ENCODE measurements at places on chromosomes 12 and 14.
A peak's percentile ranks its signal among the peaks of the same experiment; 100 is the strongest.

DNA sequence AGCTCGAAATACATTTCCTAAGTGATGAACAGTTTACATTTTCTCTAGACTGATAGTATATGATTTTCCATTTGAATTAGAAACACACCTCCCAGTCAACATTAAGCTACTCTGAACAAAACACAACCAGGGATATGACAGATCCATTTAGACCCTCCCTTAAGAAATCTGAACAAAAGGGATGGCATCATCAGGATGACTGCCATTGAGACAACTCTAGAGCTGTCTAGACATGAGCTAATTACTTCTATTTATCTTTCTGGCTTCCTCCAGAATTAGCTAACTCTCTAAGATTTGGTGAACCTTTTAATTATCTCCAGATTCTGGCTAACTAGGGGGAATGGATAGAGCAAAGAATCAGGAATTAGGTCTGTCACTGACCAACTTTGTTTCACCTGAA lies 92.9 kb upstream of the IGF1 start:
- H3K4me3 ChIP-seq = no peak overlapping the region
- no peaks in the 10 kb centered on the region for H3K36me3 ChIP-seq
- peaks cover 6% of the 10 kb centered on the region for H3K4me1 ChIP-seq
- no peak overlapping the region for H3K27ac ChIP-seq
- DNase-seq = no peak
- H3K27me3 ChIP-seq = no peaks in the 10 kb centered on the region

- H3K27ac ChIP-seq = no peak overlapping the region
- DNase-seq = no peak
- no peak overlapping the region for H3K4me3 ChIP-seq
- H3K4me1 ChIP-seq = peaks cover 34% of the 10 kb centered on the region
Observed at GRCh38 chr14:75047506-75047905, 3.8 kb downstream of the MLH3 start.

DNA sequence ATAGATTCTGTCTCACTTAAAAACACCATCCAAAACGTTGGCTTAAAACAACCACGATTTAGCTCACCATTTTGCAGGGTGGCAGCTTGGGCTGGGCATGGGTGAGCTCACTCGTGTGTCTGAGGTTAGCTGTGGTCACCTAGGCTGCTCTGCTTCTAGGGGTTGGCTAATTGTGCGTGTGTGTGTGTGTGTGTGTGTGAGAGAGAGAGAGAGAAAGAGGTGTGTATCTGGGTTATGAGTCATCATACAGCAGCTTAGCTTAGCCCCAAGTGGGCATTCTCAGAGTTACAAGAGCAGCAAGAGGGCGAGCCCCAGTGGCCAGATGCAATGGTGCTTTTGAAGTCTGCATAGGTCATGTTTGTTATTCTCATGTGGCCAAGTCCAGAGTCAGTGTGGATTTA lies 6.0 kb downstream of the FBXW8 start:
- H3K4me1 ChIP-seq = peaks cover 16% of the 10 kb centered on the region
- H3K27ac ChIP-seq = no peak overlapping the region
- H3K36me3 ChIP-seq = peaks cover 7% of the 10 kb centered on the region
- H3K27me3 ChIP-seq = no peaks in the 10 kb centered on the region
- no peak for DNase-seq

GRCh38 chr12:63151623-63152320 lies 771 bp upstream of the AVPR1A start:
- H3K4me1 ChIP-seq = peaks cover 17% of the 10 kb centered on the region
- peak; percentile 55 for DNase-seq
- H3K27ac ChIP-seq = no peak overlapping the region
- peak overlapping the region; percentile 82 for H3K4me3 ChIP-seq

Measured in neural crest cell (in vitro differentiated cells).